Esophagus squamous epithelium (tissue), 5 donors: ENCODE measurements at places on chromosomes 5 and 9. TPM values are rescaled to one million over a fixed set of nuclear protein-coding genes. Genes with fewer than 3 reads are reported as not detected.

- DNase-seq = no peak
Observed at GRCh38 chr9:122403381-122404000, 32.7 kb downstream of the PTGS1 start.

GRCh38 chr5:160198841-160199409, 30.4 kb upstream of the FABP6 start:
- DNase-seq = no peak

- no peak for DNase-seq
Observed at GRCh38 chr5:6468104-6468503, 19.4 kb downstream of the UBE2QL1 start.

DNA sequence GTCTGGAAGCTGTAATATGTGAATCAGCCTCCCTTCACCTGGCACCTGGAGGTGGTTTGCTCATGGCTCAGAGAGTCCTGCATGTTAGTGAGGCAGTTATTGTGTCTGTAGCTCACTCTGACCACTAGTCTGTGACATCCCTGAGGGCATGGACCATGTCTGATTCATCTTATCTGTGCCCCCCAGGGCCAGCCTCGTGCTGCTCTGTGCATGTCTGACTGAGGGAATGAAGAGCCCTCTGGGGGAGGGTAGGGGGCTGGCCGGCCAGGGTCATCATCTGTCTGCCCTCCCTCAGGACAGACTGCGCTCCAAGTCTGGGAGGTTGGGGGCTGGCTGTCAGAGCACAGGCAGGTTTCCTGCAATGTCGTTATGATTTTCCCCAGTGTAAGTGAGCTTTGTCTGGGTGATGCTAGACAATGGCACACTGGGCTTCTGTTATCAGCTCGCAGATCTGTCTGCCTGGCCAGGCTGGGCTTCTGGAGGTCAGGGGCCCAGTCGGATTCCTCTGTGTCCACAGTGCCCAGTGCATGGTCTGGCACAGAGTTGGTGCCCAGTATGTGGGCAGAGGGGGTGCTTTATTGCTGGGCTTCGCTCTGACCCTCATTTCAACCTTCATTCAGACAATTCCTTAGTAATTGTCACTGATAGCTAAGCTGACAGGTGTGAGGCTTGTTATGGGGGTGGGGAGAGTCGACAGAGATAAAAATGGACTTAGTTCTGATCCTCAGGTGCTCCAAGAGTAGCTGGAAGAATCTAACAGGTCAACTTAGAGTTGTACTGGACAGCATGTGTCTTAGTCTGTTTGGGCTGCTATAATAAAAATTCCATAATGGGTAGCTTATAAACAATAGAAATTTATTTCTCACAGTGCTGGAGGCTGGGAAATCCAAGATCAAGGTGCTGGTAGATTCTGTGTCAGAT, 85.7 kb upstream of the SHB start:
- DNase-seq = no peak

DNA sequence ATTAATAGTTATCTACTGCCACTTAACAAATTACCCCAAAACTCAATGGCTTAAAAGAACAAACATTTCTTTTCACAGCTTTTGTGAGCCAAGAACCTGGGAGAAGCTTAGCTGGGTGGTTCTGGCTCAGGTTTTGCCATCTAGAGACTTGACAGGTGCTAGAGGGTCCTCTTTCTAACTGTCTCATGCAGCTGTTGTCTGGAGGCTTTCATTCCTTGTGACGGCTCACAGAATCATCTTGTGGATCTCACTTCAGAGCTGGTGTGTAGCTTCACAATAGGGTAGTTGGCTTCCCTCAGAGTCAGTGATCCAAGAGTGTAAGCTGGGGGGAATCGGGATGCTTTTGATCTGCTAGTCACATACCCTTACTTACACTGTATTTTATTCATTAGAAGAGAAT, 81.2 kb upstream of the APC start:
- no peak for DNase-seq

PCDH12 gene
- total RNA-seq = 0.75 TPM

GRCh38 chr5:41256400-41256799, 43.1 kb upstream of the C6 start:
- DNase-seq = no peak

DNA sequence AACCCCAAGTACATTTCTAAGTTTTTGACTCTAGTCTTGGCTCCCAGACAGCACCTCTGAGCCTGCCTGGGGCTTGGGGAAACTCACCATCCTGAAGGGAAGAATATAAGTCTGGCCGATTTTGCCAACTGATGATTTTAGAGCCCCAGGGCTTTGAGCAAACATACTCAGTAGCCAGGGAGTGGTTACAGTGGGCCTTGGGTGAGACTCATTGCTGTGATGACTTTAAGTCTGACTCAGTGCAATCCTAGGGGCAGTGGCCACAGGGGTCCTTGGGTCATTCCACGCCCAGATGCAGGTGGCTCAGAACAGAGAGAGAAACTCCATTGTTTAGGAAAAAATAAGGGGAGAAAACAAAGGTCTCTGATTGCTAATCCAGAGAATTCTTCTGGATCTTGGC, 312.0 kb upstream of the EDIL3 start:
- DNase-seq = no peak
